Hepatic stellate cell (primary cell): ENCODE measurements at places on chromosomes 4 and X.

DNA sequence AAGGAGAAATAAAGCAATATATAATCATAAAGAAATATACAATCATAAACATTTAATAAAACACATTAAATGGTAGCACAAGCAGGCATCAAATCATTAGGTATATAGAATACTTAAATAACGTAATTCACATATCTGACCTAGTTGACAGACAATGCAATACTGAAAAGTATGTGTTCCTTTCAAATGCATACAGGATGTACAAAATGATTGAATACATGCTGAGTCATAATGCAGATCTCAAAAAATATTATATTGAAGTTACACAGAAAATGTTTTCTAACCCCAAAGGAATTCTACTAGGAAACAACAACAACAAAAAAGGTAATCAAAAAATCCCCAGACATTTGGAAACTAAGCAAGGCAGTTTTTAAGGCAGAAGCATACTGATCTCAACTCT lies 1072.0 kb upstream of the INTU start:
- DNase-seq = no peak

- DNase-seq = no peak
Measured at GRCh38 chrX:81286608-81287007, 84.7 kb downstream of the SH3BGRL start.

- no peak for DNase-seq
Measured at GRCh38 chr4:29320947-29321620, 1399.1 kb upstream of the PCDH7 start.

DNA sequence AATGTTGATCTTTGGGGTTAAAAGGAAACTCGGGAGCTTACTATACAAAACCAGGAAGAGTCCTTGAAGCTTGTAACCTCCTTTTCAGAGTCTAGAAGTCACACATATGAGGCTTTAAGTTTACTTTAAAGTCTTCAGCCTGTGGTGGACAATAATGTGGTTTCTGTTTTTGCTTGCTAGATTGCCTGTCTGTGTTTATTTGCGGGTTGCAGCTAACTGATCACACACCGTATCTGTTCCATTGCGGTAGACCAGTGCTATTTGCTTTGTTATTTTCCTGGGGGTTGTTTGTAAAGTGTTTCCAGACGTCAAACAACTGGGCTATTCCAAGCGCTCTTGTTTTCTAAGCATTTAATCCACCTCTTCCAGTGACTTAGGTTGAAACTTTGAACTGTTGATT lies 143.0 kb upstream of the GYPA start:
- no peak for DNase-seq

- no peak for DNase-seq
Measured at GRCh38 chr4:106116025-106116424, 200.0 kb downstream of the TBCK start.

DNA sequence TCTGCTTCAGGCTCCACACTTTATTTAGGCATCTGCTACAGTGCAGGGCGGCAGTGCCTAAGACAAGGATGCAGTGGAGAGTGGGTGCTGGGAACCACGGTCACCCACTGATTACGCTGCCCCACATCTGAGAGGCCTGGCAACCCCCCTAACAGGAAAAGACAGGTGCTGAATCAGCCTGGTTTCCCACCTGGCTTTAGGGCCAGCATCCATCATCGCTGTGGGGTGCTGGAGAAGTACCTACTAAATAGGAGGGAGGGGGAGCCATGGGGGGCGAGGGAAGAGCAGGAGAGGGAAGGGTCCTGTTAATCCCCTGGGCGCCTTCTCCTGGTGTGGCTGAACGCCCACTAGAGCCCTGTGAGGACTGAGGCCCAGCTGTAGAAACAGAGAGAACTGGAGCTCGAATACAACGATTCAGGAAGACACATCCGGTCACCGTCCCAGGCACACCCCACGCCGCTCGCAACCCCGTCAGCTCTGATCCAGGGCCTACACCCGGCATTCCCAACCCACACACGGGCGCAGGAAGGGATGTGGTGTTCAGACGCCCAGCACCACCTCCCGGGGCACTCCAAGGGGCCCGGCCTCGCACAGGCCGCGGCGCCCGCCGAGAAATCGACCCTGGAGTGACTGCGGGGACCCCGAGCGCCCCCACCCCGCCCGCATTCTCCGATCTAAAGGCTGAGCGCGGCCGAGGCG lies 554 bp downstream of the DCTD start:
- peak; percentile 72 for DNase-seq

DNA sequence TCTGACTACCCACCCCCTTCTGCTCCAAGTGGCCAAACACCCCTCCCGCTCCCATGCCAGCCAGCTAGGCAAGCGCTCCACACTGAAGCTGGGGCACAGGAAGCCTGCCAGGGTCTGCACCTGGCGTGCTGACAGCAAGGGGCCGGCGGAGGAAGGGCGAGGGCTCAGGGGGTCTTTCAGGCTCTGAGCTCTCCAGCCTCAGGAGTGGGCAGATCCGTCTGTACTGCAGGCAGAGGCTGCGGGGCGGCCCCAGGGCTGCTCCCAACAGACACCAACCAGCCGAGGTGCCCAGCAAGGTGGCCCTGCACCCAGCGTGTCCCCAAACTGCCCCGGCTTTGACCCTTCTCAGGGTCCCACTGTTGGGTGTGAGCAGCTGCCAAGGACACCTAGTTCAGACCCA lies 14.8 kb downstream of the FAM53A start:
- no peak for DNase-seq

DNA sequence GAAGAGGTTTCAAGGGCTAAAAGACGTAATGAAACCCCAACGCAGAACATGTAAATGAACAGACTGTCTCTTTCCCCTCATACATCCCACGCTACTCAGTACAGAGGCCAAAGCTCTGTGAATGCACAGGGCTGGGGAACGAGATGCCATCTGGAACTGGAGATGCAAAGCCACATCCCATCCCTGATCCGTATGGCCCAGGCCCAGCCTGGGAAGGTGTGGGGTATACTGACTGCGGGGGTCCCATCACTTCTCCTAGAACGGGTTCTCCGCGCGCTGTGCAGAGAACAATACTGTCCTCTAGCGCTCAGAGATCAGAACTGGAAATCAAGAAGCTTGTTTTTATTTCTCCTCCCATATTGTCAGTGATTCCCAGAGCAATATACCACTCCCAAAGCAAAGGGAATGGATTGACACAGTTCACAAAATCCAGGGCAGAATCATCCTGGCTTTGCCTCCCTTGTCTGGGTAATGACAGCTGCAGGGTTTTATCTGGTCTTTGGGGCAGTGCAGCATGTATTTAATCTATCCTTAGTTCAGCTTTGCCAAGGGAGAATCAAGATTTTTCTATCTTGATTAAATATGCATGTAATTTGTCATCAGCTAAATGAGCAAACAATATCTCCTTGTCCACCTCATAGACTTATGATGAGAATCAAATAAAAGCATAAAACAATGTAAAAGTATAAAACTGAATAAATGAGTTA lies 47.3 kb upstream of the TLR3 start:
- peak; percentile 44 for DNase-seq

DNA sequence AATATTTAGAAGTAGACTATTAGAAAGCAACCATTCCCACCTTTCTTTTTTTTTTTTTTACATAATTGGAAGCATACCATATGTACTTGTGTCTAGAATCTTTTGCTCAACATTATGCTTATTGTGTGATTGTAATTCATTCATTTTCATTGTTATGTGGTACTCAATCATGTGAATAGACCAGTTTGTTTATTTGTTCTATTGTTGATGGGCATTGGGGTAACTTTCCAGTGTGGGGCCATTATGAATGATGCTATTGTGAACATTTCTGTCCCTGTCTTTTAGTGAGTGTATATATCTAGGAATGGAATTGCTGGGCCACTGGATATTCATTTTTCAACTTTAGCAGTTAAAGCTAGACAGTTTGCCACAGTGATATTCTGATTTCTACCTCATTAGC lies 62.5 kb upstream of the MCUB start:
- DNase-seq = no peak

DNA sequence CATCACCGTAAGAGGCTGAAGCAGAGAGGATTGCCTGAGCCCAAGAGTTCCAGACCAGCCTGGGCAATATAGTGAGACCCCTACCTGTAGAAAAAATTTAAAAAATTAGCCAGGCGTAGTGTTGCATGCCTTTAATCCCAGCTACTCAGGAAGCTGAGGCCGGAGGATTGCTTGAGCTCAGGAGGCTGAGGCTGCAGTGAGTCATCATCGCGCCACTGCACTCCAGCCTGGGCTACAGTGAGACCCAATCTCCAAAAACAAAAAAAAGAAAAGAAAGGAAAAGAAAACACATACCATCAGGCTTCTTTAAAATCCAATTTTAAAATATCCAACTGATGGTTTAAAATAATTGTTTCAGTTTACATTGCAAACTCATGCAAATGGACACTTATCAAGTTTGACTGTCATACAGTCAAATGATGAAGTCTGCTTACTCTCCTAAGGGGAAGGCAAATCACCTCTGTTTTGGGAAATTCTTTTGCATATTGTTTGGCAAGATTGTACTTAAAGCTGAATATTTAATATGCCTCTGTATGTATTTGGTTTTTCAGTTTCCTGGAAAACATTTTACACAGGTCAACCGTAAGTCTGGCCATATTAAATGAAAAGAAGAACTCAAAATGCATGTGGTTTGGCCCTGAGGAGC lies 23.7 kb upstream of the TENM3 start:
- no peak for DNase-seq

DNA sequence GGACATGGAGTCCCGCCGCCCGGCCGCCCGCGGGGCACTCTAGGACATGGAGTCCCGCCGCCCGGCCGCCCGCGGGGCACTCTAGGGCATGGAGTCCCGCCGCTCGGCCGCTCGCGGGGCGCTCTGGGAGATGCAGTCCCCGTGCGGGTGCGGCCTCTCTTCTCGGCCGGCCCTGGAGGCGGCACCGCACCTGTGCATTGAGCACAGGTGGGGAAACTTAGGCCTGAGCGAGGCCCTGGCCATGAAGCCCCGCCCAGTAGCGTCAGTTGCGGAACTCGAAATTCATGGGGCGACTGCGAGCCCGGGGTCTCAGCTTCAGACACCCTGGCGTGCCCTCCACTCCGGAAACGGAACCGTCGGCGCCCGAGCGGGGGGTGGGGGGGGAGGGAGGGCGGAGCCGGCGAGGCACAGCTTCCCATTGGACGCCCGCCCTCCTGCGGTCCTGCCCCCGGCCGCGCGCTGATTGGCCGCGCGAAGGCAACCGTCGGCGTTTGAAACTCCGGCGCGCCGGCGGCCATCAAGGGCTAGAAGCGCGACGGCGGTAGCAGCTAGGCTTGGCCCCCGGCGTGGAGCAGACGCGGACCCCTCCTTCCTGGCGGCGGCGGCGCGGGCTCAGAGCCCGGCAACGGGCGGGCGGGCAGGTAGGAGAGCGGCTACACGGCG lies at the start of the genes TACC3 and TMEM129:
TSS of gene TACC3 (plus strand) at position 519 of the 663 bp plus-strand sequence. CDS start 1,901 bp downstream, outside the sequence.
TSS of gene TMEM129 (minus strand) at position 321 of the 663 bp plus-strand sequence. CDS start 486 bp downstream, outside the sequence.
- DNase-seq = peak; percentile 99

DNA sequence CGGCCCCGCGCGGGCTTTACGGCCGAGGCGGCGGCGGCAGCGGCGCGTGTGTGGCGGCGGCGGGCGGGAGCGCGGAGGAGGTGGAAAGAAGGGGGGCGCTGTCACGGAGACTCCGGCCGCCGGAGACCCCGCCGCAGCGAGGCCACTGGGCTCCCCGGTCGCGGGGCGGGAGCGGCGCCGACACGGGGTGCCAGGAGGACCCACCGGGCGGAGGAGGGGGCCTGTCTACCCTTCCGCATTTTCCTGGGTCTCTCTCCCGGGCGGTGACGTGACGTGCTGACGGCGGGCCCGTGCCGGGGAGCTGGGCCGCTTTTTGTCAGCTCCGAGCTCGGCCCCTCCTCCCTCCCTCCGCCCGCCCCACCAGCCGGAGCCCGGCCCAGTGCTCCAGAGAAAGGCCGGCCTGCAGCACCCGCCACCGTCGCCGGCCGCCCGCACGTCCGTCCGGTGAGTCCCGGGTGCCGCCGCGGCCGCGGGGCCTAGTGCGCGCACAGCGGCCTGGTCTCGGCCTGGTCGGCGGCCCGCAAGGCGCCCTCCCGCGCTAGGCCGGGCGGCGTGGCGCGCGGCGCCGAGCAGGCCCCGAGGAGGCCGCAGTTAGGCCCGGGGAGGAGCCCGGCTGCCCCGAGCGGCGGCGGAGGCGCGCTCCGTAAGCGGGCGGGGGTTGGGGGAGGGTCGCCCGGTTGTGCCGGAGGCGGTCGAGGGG lies at the start of gene ZFX:
TSS of gene ZFX (plus strand) at position 379 of the 700 bp plus-strand sequence. CDS start 23,014 bp downstream, outside the sequence.
- DNase-seq = peak; percentile 43

- DNase-seq = no peak
Measured at GRCh38 chr4:102817021-102817605, 10.2 kb downstream of the UBE2D3 start.

GRCh38 chr4:38759113-38759789 lies 23.5 kb downstream of the TLR10 start:
- peak; percentile 48 for DNase-seq

- DNase-seq = no peak
Measured at GRCh38 chr4:74990276-74990875, 57.5 kb downstream of the PARM1 start.

DNA sequence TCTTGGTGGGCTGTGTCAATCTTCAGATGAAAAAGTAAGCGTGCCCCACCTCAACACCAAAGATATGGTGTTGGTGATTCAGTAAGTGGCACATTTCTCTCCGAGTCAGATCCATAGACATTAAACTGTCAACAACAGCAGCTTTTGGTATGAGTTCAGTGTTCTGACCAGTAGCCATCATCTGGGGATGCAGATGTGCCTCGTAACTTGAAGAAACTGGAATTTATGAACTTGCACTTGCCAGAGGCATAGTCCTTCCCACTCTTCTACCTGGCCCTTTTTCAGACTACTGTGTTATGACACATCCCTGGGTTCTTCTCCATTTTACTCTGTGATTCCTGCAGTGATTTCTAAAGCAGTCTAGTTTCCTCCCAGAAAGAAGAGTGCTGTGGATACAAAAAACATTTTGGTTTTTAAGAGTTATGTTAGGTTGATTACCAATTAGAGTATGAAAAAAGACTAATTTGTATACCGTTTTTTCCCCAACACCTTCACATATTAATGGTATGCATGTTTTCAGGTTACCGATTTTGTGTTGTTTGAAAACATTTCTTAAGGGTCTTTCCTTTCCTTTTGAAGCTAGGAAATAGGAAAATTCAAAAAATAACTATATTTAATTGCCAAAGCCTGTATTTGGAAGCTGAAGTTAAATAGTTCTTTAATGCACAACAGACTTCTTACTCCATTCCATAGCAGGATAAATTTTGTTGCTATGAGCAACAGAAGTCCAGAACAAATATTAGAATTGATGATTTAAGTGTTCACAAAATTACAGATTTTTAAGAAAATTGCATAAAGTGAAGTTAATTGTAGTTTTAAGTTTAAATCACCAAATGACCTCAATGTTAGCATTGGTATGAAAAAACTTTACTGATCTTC lies 39.3 kb downstream of the NUDT6 start:
- no peak for DNase-seq

- no peak for DNase-seq
Measured at GRCh38 chr4:53659737-53660136, 68.5 kb upstream of the LNX1 start.

GRCh38 chrX:40079572-40079971 lies 18.2 kb downstream of the BCOR start:
- DNase-seq = no peak
